Stimulated activated CD4-positive, alpha-beta T cell treated with anti-CD3 and anti-CD28 coated beads, Interleukin-4, amount 100 ng/mL, for 4 hours (primary cell): ENCODE measurements at places on chromosomes 2 and 18.

DNA sequence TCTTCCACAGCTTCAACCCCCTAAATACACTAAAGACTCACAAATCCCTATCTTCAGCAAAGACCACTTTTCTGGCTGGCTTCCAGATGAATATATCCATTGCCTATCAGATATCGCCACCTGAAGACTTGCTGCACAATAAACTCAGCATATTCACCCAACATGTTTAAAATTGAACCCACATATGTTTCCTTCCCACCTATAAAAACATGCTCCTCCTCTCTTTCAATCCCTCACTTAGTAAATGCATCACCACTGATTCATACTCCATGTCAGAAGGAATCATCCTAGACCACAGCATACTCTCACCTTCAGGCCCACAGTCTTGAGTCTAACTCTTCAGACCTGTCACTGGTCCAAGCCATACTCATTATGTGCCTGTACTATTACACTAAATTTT, 5.3 kb downstream of the SPC25 start:
- DNase-seq, result no peak

DNA sequence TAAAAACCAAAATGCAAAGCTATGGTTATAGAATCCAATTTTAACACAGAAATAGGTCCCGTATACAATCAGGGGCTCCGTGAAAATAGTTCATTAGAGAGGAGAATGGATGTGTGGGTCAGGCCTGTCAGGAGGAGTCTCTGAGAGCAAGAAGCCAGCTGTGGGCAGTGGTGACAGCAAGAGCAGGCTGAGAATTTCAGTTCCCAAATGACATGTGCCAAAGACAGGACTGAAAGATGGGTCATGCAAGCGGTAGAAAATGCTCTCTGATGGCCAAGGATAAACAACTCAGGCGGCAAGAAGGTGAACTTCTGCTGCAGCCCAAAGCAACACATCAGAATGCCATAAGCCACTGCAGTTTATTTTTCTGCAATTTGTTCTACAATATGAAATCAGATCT, 100.4 kb downstream of the CCDC141 start:
- no peak for DNase-seq

DNA sequence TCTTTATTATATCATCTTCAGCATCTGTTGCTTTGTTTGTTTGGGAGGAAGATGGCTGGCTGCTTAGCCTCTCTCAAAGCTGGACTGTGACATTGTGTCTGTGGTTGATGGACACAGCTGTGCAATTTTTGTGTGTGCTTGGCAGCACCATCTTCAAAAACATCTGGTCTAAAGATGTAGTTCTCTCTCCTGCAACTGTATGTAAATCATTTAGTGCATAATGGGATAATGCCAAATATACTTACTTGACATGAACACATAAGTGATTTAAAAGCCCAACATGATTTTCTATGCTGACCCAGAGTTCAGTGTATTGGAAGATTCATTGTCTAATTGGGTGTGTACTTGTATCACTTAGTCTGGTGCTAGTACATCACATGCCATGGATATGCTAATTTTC, 112.2 kb downstream of the MAP4K4 start:
- no peak for DNase-seq

GRCh38 chr2:29920631-29921559, 491 bp downstream of the ALK start:
- DNase-seq, result no peak

DNA sequence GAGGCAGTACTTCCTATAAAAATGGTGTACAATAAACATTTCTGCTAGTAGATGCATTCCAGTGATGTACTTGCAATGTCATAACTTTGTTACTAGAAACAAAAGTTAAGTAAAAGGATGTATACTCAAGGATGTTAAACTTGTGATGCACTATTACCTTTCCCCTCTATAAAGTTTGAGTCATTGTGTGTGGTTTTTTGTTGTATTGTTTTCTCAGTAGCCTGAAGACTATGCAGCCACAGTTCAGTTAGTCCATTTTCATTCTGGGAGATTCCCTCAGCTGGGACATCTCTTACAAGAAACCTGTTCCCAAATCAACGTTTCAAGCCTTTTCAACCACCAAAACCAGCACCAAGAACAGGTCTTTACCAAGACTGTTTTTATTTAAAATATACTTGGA, 5.6 kb downstream of the ATP5MC3 start:
- DNase-seq, result no peak

DNA sequence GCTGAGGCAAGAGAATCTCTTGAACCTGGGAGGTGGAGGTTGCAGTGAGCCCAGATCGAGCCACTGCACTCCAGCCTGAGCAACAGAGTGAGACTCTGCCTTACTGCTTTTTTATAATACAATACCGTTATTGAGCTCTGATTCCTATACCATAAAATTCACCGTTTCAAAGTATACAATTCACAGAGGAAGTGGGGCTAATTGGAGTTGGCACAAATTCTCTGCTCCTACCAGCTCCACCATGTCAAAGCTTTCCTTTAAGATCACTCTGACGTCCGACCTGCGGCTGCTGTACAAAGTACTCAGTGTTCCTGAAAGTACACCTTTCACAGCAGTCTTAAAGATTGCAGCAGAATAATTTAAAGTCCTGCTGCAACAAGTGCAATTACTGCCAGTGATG, 29.6 kb upstream of the CYBRD1 start:
- DNase-seq, result no peak

- DNase-seq, result no peak
Measured at GRCh38 chr2:25453199-25453905, 111.6 kb upstream of the DNMT3A start.

DNA sequence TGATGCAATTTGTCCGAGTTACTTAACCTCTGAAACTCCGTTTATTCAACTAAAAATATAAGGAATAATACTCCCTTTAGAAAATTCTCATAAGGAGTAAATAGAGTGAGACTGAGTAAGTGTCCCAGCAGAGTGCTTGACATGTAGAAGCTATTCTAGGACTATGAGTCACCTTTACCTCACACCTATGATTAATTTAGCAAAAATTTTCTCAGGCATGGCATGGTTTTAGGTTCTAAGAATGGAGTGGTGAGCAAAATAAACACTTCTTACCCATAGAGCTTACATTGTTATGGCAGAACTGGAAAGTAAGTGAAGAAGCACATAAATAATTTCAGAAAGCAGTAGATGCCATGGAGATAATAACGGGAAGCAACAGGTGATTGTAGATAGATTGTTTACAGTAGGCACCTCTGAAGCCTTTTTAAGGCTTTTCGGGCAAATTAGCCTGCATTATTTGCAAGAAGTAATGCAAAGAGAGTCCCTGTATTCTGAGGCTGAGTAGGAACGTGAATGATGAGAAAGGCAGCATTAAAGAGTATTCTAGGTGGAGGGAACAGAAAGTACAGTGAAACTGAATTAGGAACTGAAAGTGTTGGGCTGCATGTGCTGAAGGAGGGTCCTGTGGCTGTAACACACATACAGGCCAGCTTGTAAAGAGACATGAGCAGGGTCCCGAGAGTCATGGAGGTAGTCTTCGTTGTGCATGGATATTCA, 209.2 kb downstream of the ZNF407 start:
- no peak for DNase-seq

- no peak for DNase-seq
Measured at GRCh38 chr2:159606287-159606686, 10.1 kb downstream of the BAZ2B start.

DNA sequence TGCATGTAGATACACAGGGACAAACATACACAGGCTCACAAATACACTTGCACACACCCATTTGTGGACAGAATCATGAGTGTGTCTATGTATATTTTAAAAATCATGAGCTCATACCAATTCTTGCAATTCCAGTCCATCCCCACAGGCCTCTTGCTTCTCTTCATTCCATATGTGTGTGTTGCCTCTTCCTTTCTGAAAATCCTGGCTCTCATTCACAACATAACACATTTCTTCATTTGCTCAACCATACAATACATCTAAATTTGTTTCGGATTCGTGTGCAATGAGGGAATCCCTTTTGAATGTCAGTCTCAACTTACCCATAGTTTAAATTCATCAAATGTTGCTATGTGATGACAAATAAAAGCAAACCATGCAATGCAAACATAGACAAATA, 51.4 kb downstream of the GNAL start:
- no peak for DNase-seq

DNA sequence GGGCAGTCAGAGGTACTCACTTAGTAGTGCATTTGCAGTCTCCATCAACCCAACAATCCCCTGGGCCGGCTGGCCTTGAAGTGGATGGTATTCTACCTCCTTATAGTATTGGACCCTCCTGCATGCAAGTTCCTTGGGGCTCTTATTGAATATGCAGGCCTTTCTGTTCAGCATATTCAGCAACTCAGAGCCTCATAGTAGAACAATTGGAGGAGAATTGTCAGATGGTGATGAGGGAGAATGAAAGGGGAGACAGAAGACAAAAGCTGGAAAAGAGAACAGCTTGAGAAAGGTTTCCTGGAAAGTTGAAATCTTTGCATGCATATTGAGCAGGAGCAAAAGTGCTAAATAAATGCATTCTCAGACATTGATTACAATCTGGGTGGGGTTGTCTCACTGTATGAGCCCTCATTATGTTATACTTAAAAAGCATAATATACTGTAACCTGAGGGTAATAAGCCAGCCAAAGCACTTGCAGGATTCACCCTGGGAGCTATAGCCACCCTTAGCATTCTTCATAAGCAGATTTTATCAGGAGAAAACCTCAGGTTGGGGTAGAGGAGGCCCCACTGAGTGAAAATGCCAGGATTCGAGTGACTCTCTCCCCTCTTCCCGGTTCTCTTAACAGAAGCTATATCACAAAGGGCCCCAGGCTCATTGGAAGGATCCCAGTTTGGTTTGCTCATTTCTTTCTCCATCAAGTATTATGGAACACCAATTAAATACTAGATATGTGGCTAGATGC, 178.1 kb downstream of the MSH2 start:
- no peak for DNase-seq

DNA sequence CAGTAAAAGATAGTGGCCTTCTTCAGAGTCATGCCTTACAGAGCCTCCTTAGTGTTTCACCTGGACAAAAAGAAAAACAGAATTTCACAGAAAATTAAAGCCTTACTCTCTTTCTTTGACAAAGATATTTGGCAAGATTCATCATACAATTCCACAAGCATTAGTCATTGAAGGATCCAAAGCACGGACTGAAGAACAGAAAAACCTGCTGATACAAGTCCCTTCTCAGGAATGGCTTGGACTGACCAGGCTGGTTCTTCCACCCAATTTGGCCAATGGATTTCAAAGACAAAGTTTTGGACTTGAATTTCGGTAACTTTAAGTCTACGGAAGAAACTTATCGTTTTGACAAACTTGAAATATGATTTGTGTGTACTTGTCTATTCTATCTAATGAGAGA, 39.1 kb upstream of the GALNT3 start:
- DNase-seq, result no peak

- no peak for DNase-seq
Measured at GRCh38 chr2:86290596-86291327, 46.7 kb downstream of the REEP1 start.

- DNase-seq, result no peak
Measured at GRCh38 chr2:75146606-75147332, 52.6 kb downstream of the TACR1 start.

DNA sequence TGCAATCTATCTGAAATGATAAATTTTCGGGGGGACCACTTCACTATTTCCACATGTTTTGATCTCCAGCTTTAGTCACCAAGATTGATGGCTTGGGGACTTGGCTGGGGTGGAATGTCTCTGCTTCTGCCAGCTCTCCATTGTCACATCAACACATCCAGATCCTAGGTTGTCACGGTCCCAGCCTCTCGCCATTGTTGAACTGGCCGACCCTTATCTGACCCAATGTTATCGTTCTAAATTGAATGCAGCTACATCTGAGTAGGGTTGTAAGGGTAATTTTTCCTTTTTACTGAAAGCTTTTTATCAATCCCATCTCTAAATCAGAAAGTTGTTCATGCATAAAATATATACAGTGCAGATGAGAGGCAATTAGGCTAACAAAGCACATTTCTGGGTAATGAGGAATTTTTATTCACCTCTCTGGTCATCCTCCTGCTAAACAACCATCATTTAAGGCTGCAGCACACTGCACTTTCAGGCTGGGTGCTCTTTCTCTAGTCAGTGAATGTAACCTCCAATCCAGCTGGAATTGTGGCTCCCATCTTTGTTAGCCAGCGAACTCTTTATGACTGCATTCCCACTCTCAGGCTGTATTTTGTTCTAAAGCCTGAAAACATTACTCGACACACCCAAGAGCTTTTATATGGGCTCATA, 128.2 kb downstream of the COL4A4 start:
- DNase-seq, result no peak

DNA sequence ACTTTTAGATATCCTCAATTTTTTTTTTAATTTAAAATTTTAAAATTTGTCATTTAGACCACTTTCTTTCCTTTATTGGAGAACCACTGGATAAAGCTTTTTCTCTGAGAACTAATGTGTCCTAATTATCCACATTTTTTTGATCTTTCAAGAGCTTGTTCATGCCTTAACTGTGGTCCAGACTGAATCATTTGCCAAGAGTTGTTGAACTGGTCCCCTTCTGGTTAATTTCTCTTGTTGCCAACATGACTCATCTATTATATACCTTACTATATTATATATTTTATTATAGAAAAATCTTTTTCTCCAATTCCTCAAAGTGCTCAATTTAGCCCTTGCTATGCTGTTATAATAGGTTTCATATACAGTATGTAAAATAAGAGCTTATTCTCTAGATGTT, 53.1 kb upstream of the TMEM87B start:
- DNase-seq, result no peak

DNA sequence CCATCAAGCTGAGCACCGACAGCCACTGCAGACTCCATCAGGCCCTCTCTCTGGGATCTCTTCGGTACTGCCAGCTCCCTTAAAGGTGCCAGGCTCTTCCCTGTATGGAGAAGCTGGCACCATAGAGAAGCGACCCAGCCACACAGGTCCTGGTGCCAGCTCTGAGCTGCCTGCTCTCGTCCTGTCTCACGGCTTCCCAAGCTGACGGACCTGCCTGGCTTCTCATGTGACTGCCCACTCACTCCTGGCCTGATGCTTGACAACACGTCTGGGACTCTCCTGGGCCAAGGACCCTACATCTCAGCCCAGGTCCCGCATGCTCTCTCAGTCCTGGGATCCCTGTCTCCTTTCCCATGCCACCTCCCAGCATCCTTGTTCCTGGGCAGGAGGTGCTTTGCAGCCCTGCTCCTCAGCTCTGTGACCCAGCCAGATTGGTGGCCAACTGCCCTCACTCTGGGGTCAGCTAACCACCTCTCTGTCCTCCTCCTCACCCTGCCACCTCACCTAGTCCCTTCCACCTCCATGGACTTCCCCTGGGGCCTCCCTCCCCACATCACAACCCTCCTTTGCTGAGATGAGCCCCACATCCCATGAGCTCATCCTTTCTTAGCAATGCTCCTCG, 12.5 kb upstream of the ATOH8 start:
- no peak for DNase-seq

GRCh38 chr2:8872821-8873432, 35.5 kb upstream of the KIDINS220 start:
- no peak for DNase-seq

GRCh38 chr2:159427048-159427447, 140.5 kb upstream of the WDSUB1 start:
- DNase-seq, result no peak

GRCh38 chr18:45588376-45589355, 26.6 kb upstream of the SLC14A2 start:
- no peak for DNase-seq

GRCh38 chr2:203578759-203579643, 43.9 kb upstream of the RAPH1 start:
- DNase-seq, result no peak
